ENCODE measurements at places on chromosomes 16 and 17.
A peak's percentile ranks its signal among the peaks of the same experiment; 100 is the strongest.

- DNase-seq, result no peak
Observed at GRCh38 chr16:54475019-54475601, 188.5 kb upstream of the IRX3 start.

- no peak for DNase-seq
Observed at GRCh38 chr17:15349119-15349518, 7.7 kb upstream of the TEKT3 start.

DNA sequence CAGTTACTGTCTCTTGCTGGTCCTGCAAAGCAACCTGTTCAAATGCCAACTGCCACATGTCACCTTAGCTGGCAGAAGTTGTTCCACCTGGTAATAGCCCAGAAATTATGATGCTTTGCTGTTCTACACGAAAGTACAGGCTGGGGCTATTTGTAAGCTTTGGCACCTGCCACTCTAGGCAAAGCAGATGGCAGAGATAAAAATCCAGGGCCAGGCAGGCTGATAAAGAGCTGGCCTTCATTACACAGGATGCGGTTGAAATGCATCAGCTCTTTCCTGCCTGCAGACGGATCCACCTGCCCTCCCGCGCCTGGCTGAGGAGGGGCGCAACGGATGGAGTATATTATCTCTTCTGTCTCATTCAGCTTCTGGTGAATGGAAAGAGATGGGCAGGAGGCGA lies 29.3 kb upstream of the KDM8 start:
- peak; percentile 13 for DNase-seq

GRCh38 chr17:28867276-28867675 lies 12.5 kb downstream of the ERAL1 start:
- DNase-seq, result no peak

GRCh38 chr17:9828296-9829295 lies 2.9 kb downstream of the GLP2R start:
- no peak for DNase-seq

- DNase-seq, result no peak
Observed at GRCh38 chr17:82334622-82335394, 1.2 kb upstream of the SECTM1 start.

DNA sequence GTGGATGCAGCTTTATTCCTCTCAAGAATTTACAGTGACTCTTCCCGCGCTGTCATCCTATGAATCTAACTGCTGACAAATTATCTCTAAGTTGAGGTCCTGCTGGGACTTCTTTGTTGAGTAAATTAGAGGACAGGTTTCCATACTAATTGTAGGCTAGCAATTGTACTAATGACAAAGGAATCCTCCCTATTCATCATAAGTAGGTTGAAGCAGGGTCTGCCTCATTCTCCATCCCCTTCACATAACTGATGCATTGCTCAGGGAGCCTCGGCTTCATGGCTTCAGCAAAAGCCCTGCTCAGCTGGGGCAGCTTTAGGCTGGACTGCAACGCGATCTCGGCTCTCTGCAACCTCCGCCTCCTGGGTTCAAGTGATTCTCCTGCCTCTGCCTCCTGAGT lies 83.1 kb upstream of the IRX6 start:
- no peak for DNase-seq

DNA sequence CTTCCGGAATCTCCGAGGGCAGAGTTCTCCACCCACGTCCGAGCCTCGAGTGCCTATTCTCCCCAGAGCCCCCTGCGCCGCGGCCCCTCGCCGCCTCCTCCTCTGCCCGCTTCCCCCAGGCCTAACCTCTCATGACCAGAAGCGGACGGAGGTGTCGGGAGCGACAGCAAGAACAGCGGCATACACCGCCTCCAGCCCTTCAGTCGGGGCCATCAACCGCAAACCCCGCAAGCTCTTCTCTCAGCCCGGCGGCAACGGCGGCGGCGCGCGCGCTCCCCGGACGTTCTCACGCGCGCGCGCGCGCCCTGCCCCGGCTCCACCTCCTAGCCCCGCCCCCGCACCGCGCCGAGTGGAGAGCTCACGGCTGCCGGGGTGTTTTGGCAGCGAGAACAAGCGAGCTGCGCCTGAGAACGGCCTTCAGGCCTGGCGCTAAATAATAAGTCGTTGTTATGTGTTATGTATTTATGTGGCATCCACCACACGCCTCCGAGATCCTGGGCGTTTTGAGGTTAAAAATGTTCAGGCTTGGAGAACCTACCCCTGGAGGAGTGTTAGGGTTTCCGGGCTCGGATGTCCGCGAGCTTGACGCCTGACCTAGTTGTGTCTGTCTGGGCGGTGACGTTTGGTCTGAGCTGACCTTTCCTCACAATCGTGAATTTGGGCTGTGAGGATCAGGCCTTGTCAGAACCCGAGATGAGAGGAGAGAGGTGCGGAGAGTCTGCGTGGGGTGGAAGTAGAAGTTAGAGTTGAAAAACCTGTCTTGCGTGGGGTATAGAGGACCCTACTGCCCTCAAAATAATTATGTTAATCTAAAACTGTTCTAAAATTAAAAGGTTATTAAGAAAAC lies at the start of gene RNFT1:
Gene RNFT1, minus strand, starts transcription at position 259 of the 847 bp plus-strand sequence. Its CDS starts 77 bp downstream, at position 182.
- DNase-seq, result peak; percentile 82

DNA sequence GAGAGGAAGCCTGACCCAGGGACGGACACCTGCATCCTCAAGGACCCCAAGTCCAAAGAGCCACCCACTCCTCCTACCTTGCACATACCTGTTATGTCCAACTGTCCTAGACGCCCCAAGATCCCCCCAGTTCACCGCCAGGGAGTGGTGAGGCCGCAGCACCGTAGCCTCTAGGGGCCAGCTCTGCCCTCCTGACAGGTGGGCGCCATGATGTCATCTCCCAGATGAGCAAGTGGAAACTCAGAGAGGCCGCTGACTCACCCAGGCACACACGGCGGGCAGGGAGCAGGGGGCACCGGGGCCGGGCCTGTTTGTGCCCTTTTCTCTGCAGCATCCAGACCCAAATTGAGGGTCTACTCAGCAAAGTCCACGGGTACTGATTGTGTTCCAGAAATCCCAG lies 4.8 kb upstream of the ZNF469 start:
- no peak for DNase-seq

GRCh38 chr16:75590920-75591843 lies 25.0 kb downstream of the GABARAPL2 start:
- DNase-seq, result no peak

DNA sequence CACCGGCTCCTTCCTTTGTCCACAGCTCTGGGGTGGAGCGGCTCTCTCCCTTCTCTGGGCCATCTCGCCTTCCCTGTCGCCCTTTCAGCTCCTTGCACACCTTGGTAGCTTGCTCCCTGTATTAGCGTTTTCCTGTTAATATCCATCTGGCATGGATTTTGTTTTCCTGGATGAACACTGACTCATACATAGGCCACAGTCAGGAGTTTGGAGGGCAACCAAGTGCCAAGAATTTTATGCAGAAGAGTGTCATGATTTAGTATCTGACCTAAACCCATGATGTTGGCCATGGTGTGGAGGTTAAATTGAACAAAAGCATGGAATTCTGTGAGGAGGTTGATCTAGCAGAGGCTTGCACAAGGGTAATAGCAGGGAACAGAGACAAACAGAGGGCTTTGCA lies 180.9 kb downstream of the AIPL1 start:
- no peak for DNase-seq

GRCh38 chr17:13031718-13032350 lies 14.0 kb upstream of the ELAC2 start:
- DNase-seq, result no peak

DNA sequence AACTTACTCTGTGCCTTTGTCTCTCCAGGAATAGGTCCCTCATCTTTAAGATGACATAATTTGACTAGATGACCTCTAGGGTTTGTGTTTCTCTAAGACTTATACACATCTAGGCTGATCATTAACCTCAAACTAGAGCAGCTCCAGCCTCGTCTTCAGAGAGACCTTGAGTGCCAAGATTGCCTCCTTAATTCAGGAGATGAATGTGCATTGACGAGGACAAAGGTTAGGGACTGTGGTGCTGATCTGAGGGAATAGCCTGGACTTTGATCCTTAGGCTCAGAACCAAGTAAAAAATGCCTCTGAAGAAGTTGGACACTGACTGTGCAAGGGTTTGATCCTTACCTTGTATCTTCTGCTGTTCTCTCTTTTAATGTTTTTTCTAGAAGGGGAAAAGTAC lies 17.2 kb upstream of the ASIC2 start:
- DNase-seq, result no peak

DNA sequence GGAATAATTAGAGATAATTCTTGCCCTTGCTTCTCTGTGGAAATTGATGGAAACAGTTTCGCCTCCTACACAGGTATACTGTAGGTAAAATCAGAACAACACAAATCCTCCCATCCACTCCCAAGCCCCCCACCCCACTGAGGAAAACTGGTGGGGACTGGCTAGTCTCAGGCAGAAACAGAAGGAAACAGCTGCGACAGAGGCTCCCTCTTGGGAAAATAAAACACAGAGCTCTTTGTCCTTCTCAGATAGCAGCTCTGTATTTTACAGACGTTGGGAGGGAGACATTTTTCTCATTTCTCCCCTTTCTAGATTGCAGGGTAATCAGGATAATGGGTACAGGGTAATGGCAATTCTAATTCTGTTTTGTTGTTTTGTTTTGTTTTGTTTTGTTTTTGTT lies 1.1 kb downstream of the SLFN13 start:
- DNase-seq, result no peak

GRCh38 chr17:27321372-27321771 lies 27.5 kb downstream of the WSB1 start:
- no peak for DNase-seq

- no peak for DNase-seq
Observed at GRCh38 chr17:61160789-61161445, 238.7 kb upstream of the TBX2 start.

GRCh38 chr17:63035271-63035670 lies 69.2 kb downstream of the TANC2 start:
- no peak for DNase-seq

DNA sequence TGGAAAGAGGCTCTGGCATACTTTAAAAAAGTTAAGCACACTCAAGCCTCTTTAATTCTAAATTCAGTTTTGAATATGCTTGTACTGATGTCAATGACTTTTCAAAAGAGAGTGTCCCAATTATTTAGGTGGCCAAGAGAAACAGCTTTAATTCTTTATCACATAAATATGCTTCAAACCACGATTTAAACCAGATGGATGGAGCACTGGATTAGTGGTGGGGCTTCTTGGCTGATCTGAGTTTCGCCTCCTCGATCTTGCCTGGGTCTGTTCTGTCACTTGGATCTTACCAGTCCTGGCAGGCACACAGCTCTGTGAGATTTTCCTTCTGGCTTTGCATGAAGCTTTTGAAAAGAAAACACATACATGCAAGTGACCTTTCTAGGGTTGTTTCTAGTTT lies 467.8 kb downstream of the MAF start:
- no peak for DNase-seq

GRCh38 chr16:66166490-66166889 lies 200.0 kb upstream of the CDH5 start:
- no peak for DNase-seq

GRCh38 chr16:81995651-81996050 lies 15.6 kb downstream of the SDR42E1 start:
- DNase-seq, result no peak

DNA sequence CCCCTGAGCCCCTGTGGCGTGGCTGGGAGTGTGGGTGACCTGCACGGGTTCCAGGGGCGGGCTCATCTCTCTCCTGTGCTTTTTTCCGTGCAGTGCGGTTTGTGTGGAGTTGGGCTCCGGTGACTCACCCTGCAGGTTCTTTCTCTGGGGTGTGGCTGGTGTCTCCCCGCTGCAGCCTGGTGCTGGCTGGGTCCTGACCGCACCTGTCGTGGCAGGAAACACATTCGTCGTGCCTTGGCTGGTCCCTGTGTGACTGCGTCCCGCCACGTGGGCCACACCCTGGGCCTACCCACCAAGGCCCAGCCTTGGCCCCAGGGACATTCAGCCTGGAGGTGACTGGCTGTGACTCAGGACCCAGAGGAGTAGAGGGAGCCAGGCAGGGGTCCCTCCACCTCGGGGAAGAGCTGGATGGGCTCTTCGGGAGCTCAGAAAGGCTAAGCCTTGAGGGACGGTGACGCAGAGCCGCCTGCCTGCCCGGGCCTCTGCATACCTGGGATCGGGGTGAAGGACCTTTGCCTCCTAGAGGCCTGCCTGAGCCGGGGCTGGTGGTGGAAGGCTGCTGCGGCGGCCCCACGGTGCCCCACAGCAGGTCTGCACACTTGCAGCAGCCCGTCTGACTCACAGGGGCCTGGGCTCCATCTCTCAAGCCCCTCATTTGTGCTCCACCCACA lies 7.8 kb downstream of the TRAF7 start:
- DNase-seq, result no peak

DNA sequence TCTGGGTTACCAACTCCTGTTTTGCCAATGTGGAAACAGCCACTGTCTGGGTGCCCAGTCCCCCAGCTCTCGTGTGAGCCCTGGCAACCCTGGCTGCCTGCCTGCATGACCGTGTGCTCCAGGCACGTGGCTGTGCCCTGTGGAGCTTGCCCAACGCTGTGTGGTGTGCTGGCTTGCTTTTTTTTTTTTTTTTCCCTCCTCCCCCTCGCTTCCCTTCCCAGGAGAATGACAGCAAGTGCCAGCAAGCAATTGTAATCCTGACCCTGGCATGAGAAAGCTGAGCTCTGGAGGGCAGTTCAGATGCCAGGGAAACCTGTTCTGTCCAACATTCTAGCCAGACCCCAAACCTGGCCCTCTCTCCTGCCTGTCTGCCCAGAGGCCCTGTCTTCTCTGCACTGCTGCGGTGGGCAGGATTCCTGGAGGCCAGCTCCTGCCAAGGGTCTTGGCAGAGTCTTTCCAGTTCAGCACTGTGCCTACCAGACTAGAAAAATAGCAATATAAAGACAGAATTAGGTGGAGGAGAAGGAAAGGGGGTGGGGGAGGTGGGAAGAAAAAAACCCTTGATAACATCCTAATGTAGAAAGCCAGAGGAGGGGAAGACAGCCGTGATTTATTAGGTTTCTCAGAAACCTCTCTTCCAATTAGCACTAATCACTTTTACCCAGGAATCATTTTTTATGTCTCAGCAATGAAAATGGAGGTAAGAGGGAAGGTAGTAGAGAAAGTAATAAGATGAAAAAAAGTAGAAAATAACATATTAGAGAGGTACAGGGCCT lies 9.0 kb downstream of the HLF start:
- no peak for DNase-seq

- no peak for DNase-seq
Observed at GRCh38 chr16:69481901-69482341, 57.5 kb downstream of the CYB5B start.

GRCh38 chr17:16938496-16939207 lies 33.3 kb downstream of the TNFRSF13B start:
- DNase-seq, result no peak

Data from stimulated activated CD8-positive, alpha-beta memory T cell treated with anti-CD3 and anti-CD28 coated beads, Interleukin-7, amount 100 ng/mL, for 1 hour (primary cell).